ENCODE measurements at places on chromosomes 1 and 21.

DNA sequence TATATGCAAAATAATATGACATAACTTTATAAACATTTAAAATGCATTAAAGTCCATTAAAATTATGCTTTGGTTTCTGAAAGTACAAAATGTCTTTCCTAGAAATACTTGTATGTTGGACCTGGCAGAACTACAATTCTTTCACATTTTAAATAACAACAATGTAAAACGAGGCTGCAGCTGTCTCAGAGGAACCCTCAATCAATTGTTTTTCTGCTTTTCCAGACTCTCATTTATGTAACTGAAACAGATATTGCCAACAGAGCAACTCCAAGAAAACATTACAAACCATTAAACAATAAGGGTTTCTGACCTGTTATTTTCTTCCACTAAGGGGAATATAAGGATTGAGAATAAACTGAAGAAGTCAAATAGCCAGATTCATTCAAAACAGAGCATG, 1193.4 kb downstream of the NCAM2 start:
- no peak for DNase-seq

- DNase-seq, result no peak
These were observed 8.6 kb downstream of the YBEY start for GRCh38 chr21:46294647-46295176.

DNA sequence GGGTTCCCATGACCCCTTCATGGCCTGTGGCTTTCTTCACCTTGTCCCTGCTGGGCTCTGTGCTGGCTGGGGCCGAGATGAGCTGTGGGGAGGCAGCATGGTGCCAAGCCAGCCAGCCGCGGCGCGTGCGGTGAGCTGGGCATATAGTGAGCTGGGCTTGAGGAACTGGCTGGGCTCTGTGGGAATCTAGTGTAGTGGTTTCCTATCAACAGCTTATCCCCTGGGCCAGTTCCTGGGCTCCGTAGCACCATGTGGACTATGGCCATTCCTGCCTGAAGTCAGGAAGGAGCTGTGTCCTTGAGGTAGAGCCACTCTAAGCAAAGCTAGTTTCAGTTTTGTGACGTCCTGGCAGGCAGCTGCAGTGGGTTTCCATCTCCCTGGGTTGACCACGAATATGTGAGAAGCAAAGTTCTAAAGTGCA, 1.8 kb downstream of the NCMAP start:
- DNase-seq, result no peak

DNA sequence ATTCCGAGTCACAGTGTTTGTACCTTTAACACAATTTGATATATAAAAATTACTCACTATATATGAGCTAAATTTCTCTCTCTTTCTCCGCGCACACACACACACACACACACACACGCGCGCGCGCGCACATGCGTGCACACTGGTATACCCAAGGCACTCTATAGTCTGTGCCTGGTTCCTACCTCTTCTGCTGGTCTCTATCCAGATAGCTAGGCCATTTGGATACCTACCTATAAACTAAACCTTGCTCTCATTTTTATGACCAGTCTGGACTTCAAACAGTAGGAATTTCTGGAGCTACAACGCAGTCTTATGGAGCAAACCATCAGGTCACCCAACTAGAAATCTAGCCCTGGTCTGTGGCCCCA, 97.1 kb upstream of the MAGI3 start:
- no peak for DNase-seq

DNA sequence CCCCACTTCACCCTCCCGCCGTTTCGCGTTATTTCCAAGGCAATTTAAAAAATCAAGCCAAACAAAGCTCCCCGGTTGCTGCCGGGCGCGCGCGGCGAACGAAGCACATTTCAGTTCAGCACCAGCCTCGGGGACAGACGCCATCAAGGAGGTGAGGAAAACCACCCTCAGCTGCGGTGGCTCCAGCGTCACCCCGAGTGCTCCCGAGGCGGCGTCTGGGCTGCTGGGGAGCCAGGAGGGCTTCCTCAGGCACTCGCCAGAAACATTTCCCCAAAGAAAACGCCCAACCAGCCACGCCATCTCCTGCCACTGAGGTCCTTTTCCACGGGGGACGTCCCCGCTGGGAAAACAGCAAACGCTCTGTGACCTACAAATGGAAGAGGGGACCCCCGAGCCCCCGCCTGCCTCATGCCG, 623 bp downstream of the GNG4 start:
- peak; percentile 20 for DNase-seq

GRCh38 chr1:116503546-116504307, 67.1 kb downstream of the CD58 start:
- DNase-seq, result no peak

DNA sequence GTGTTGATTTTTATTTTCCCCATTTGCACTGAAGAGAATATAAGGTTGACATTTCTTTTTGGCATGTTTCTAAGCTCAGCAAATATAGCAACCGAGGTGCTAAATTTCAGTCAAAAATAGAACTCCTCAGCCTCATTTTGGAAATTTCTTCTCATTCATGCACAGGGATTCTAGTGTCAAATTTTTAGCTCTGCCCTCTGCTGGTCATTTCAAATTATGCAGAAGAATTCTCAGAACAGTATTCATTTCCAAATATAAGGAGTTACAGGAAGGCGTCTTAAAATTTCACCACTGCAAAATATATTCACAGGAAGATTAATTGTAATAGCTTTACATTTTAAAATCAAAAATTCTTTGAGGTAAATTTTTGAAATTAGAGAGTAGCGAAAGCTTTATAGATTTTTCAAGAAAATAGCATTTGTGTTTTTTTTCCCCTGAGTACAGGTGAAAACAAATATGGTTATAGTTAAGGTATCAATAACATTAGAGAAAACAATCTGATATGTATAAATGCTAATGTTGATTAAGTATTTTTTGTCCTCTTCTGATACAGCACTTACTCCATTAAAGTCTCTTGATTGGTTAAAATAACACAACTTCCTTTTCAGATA, 57.9 kb downstream of the FMN2 start:
- DNase-seq, result no peak

DNA sequence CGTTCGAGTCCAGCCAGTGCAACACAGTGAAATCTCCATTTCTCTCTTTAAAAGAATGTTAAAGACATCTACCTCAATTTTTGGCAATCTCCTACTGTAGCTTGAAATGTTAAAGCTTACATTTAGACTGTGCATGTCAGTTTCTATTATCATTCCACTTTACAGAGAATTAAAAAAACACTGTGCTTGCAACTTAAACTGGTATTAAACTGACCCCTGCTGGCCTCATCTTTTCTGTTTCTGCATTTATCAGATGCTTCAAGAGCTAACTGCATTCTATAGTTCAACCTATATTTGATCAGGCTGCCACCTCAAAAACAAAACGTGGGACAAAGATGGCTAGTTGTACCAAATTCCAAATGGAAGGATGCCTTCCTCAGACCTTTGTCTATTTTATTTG, 226.5 kb downstream of the SMYD3 start:
- DNase-seq, result no peak

DNA sequence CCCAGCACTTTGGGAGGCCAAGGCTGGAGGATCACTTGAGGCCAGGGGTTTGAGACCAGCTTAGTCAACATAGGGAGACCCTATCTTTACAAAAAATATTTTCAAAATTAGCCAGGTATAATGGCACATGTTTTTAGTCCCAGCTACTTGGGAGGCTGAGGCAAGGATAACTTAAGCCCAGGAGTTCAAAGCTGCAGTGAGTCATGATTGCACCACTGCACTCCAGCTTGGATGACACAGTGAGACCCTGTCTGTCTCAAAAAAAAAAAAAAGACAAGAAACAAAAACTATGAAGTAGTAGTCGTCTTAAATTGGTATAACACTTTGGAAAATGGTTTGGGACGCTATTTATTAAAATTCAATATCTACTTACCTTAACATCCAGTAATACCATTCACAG, 7.7 kb downstream of the AIM2 start:
- DNase-seq, result no peak

DNA sequence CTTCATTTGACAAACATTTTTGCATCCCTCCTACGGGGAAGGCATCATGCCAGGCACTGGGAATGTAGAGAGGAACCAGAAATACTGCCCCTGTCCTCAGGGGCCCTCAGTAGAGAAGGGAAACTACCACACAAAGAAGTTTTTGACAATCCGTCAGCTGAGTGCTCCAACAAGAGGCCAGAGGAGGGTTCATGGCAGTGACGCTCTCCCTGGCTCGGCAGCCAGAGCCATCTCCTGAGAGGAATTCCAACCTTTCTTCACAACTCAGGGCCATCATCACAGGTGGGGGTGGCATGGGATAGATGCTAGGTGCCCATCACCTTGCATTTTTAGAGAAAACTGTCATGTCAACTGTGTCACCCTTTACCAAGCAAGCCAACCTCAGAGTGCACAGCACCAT, 154.1 kb downstream of the HIVEP3 start:
- DNase-seq, result no peak

DNA sequence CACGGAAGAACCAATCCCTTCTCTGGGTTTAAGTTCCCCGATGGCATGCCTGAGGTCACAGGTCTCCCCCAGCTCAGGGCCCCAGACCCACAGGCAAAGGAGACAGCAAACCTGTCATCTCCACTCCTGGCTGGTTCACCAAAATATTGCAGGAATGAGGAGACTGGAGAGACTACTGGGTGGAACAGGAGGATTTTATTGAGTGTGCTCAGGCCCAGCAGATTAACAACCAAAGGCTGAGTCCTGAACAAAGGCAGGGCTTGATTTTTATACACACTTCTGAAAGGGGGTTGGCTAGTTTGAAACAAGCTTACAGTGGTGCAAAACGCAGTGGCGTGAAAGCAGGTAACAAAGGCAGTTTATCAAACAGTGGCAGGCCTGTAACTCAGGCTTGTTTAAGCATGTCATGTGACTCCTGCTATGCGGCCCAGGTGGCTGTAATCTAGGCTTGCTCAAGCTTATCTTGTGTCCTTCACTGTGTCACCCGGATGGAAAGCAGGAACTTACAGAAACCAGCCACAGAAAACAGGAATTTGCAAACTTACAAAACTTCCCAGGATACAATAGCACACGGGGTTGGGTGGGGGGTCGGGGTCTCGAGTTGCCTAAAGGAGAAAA, 27.4 kb upstream of the KCNJ15 start:
- DNase-seq, result no peak

DNA sequence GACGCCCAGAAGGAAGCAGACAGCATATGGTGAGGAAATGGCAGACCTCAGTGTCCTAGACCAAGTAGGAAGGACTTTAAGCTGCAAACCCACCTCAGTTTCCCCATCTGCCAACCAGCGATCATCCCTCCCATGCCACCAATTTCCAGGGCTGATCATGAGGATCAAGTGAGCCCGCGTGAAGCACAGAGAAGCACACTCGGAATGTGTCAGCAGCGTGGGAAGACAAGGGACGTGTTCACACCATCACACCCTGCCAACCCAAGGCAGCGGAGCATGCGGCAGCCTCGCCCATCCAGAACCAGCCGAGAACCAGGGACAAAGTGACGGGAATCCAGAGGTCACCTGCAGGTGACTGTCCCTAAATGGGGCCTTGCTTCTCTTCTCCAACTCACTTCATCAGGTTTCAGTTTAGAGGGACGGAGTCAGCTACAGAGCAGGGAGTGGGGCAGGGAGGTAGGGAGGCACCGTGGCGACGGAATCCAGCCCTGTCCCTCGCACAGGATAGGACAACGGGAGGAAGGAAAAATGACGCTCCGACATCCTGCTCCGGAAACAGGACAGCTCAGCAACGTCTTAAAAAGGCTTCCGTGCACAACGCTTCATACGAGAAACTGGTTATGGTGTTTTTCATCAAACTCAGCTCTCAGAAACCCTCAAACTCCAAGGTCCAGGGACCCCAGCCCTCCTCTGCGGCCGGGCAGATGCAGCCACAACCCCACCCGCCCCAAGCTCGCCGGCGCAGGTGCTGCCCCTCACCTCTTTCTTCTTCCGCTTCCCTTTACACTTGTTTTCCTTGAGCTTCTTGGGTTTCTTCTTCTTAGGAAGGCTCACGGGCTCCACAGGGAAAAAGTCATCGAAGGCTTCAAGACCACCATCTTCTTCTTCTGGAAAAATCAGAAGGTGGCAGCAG, 12.5 kb downstream of the CHD5 start:
- no peak for DNase-seq

DNA sequence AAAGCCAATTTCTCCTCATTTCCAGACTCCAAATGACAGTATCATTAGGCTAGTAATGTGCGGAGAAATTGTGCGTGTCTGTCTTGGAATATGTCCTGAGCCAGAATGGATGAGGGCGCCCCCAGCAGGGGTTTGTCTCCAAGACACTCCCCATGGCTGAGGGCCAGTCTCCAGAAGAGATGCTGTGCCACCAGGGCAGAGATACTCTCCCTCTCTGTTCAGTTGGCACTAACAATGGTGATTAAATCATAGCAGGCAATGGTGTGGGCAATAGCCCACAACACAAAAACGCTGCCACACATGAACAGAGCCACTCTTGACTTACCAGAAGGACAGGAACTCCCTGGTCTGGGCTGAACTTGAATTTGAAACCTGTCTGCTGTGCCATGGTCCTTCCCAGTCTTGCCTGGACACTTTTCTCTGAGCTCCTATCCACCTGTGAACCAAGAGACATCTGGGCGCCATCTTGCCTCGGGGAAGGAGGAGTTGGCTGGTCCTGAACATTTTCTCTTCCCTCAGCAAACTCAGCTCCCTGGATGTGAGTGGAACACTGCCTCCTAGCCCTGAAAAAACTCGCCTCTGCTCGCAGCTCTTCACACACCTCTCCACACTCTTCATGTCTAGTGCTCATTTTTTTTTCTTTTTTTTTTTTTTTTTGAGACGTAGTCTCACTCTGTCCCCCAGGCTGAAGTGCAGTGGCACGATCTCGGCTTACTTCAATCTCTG, 14.8 kb upstream of the ADGRB2 start:
- DNase-seq, result no peak

DNA sequence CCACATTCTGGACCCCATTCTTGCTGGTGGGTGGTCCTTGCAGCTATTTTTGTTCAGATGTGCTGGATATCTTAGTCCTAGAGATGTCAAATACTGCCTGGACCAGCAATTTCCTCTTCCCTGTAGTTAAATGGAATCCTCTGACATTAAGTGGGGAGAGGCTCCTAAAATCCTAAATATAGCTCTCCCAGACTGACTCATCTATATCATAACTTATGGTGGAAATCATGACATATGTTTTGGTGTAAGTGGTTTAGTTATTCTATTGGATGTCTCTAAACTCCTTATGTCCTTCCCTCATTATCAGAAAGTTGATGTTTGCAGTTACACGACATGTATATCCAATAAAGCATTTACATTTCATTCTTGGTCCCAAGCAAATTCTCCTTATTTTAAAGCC, 73.1 kb downstream of the KCNJ6 start:
- no peak for DNase-seq

- DNase-seq, result no peak
These were observed 27.5 kb downstream of the ZP4 start for GRCh38 chr1:237863234-237863633.

Measured in stimulated activated CD4-positive, alpha-beta T cell treated with anti-CD3 and anti-CD28 coated beads, TNF-alpha, amount 100 ng/mL, for 48 hours (primary cell).